ENCODE measurements at places on chromosomes 11 and 22.
A peak's percentile ranks its signal among the peaks of the same experiment; 100 is the strongest.

DNA sequence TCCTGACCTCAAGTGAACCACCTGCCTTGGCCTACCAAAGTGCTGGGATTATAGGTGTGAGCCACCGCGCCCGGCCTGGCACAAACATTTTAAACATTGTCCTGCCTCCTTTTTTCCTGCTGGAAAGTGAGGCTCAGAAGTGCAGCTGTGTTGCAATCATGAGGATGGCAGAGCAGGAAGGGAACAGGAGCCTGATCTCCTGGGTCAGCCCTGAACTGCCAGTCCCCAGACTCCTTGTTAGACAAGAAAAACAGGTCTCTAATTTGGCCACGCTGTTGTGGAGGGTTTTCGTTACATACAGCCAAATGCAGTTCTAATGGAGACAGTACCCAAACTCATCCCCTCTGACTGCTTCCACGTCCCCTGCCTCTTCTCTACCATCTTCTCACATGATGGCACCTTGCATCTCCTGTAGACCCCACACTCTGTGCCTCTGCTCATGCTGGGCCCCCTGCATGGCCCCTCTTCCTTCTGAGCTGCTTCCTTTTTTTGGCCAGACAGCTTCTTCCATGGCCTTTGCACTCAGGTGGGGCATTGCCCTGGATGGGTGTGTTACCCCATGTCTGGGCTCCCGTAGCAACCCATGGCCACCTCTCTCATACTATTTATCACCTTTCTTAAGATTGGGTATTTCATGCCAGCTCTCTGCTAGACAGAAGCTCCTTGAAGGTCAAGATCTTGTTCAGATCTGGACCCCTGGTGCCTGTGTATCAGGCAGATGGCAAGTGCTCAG lies 227.1 kb downstream of the CEP164 start:
- DNase-seq, result no peak

DNA sequence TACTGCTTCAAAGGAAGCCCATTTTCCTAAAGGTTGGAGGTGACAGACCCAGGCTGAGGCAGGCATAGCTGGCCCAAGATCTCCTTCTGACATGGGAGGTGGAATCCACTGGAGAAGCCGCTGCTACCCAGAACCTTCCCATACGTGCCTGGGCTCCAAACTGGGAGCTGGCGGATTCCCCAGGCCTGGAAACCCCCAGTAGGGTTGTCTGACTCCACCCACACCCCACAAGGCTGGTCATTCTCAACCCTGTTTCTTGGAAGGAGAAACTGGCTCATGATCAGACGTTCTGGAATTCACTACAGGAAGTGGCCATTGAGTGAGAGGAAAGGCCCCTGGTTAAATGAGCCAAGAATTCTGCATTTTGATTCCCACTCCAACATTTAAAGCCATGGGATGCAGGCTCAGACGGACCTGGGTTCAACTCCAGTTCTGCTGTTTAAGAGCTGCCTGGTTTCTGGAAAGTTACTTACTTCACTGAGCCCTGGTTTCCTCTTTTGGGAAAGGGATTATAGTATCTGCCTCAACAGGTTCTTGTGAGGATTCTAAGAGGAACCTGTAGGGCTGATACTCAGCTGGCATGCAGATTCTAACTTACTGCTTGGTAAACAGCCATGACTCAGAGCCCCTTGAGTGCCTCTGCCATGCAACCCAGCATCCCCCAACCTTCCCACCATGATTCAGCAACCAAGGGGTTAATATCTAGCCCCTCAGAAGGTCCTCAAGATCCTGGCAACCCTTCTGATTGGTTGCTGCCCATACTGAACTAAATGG lies 19.4 kb upstream of the TSKU start:
- peak; percentile 94 for DNase-seq

DNA sequence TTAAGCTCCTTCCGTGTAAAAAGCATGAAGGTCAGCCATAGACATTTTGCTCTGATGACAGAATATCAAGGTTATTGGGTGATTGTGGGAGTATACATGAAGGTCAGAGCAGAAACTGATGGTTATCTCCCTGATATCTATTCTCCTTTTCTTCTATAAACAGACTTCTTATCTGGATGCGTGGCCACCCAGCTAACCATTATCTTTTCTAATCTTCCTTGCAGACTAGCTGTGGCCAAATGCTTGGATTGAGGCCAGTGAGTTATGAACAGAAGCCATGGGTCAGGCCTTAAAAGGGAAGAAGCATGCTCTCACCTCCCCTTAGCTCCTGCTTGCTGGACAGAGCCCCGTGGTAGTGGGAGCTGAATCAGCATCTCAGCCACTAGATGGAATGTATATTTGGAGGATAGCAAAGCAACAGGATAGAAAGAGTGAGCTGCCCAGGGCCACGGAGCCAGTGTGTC lies 31.3 kb upstream of the LRRC55 start:
- peak; percentile 14 for DNase-seq

GRCh38 chr22:31087744-31088215 lies 6.7 kb downstream of the SMTN start:
- DNase-seq, result no peak

- no peak for DNase-seq
Observed at GRCh38 chr11:27367881-27368280, 4.9 kb upstream of the CCDC34 start.

DNA sequence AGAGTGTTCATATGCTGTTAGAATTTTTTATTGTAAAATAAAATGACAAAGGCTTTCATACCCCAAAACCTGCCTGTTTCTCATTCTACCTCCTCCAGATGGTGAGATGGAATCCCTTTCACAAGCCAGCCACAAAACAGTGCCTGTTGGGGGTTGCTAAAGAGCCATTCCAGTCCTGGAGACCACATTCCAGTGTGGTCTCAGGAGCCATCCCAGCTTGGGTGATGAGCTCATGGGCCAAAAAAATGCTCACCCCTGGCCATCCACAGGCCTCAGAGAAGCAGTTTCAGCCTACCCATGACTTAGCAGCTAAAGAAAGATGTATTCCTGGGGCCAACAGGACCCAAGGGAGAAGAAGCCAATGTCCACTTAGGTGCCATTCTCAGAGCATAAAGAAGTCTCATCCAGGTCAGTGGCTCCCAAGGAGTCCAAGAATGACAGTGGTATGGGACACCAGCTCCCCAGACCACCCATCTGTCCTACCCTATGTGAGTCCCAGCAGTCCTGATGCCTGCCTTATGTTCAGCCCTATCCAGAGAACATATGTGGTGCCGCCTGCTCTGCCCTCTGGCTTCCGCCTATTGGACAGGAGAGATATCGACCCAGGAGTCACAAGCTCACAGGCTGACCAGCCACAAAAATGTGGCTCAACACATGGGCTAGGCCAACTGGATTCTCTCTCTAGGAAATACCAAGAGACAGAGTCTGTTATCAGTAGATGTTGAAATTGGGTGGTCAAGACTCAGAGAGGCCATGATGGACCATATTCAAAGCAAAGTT lies 26.4 kb downstream of the C11orf91 start:
- DNase-seq, result peak; percentile 84

- DNase-seq, result no peak
Observed at GRCh38 chr22:22944268-22944985, 56.8 kb downstream of the IGLL5 start.

DNA sequence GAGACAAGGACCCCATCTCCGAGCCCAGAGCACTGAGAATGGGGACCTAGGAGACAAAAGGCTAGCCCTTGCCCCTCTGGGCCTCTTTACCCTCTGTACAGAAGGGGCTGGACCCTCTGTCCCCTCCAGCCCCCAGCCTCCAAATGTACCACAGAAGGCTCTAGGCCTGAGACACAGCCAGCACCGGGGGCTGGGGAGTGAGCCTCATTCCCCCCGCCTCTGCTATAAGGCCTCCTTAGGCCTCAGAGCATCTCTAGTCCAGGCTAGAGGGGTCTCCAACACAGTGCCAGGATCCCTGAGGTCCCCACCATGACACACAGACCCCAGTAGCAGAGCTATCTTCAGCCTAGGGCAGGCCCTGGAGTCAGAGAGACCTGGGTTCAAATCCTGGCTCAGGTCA lies 4.8 kb downstream of the SMTN start:
- no peak for DNase-seq

GRCh38 chr22:18024276-18024939 lies at the start of gene MICAL3:
Gene MICAL3 (minus strand): TSS chr22:18024561. CDS start chr22:17906812, 117,749 bp downstream.
- peak; percentile 61 for DNase-seq

- no peak for DNase-seq
Observed at GRCh38 chr11:76740772-76741171, 42.4 kb upstream of the TSKU start.

DNA sequence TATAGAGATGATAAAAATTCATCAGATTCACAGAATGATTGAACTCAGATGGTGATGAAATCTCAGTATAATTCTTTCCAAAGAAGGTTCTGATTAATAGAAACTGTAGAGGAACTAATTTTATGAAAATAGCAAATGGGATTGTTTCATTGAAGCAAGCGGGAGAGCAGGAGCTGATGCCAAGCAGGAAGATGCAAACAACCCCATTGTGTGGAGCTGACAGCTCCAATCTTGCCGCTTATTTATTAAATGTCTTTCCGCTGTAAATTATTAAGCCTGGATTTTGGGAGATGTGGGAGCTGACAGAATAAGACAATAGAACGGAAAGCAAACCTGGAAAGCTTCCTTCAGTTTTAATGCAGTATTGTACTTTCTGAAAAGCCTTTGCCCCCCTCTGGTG lies 6.0 kb upstream of the TMEM218 start:
- no peak for DNase-seq

DNA sequence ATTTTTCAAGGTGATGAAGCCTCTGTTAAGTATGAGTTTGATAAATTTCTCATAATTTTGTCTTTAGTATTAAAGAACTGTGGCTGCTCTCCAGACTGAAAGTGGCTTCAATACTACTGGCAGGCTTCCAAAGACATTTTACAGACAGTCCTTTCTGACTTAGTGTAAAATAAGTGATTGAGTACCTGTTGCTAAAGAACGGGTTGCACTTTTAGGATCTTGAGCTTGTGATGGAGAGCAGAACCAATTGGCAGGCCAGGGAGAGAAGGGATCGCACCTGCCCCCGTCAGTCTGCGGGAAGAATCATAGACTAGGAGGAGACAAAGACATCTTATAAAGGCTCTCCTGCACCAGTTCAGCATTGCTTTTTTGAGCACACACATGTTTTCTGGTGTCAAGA lies 4.4 kb downstream of the NCAM1 start:
- DNase-seq, result no peak

DNA sequence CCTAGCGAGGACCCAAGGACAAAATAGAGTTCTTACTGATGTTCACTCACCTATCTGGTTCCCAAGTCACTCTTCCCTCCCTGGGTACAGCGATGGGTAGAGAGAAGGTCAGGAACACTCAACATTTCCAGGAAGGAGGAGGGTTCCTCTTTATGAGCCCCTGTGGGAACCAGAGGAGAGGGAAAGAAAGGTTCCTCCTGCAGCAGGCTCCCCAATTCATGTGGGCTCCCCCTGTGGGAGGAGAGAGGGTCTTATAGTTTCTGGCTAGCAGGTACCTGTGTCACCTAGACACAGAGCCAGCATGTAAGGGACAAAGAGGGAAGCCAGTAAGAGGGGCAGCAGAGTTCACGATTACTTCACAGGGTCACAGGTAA lies 93.5 kb downstream of the DBX1 start:
- DNase-seq, result no peak

- DNase-seq, result no peak
Observed at GRCh38 chr22:48719978-48720661, 1107.6 kb downstream of the BRD1 start.

DNA sequence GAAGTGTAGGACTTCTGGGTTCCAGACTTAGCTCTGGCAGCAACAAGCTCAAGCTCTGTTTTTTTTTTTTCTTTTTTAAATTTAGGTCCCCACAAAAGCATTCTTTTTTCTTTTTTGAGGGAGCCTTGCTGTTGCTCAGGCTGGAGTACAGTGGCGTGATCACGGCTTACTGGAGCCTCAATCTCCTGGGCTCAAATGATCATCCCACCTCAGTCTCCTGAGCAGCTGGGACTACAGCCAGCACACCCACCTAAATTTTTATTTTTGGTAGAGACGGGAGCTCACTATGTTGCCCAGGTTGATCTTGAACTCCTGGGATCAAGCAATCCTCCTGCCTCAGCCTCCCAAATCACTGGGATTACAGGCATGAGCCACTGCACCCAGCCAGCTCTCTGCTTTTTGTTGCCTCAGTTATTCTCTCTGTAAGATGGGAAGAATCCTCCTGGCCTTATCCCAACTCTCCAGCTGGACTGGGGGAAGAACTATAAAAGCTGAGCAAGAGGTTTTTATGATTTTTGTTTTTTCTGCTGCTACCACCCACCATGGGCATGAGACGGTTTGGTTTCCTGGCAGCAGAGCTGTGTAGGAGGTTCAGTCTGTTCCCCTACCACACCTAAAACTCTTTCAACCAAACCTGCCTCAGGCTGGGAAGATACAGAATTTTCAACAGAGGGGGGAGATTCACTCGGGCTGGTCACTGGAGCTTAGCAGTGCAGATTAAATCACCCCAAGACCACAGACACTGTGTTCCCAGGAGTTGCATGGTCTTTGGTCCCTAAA lies 11.6 kb upstream of the MTFP1 start:
- DNase-seq, result no peak

DNA sequence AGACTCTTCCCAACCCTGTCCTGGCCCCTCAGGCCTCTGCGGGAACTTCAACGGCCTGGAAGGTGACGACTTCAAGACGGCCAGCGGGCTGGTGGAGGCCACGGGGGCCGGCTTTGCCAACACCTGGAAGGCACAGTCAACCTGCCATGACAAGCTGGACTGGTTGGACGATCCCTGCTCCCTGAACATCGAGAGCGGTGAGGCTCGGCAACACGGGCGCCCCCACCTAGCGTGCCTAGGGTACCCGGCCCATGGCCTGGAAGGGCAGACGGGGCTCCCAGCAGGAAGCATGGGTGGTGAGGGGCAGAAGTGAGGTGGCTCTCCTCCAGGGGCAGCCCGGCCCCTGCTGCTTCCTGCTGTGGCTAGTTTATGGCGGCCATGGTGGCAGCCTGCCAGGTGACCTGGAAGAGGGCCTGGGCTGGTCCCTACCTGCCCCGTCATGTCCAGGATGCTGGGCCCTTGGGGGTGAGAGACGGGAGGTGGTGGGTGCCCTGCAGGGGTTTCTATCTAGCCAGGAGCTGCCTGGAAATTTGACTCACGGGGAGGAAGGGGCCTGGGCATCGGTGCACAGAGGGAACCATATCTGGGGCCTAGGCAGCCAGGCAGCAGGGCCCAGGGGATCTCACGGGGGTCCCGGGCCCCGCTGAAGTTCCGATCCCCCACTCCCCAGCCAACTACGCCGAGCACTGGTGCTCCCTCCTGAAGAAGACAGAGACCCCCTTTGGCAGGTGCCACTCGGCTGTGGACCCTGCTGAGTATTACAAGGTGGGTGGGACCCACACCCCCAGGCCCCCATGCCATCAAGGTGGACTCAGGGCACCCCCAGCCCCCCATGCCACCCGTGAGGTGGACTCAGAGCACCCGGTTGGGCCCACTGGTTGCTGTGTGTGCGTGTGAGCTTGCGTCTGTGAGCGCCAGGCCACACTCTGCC lies 9.2 kb downstream of the MUC2 start:
- DNase-seq, result no peak

- peak; percentile 95 for DNase-seq
Observed at GRCh38 chr22:44309137-44309536, 3.6 kb downstream of the SHISAL1 start.

GRCh38 chr22:27775087-27775698 lies 26.4 kb downstream of the MN1 start:
- DNase-seq, result peak; percentile 83

GRCh38 chr11:26297189-26297975 lies 34.5 kb upstream of the ANO3 start:
- peak; percentile 81 for DNase-seq

Measured in astrocyte (in vitro differentiated cells and primary cell).